ENCODE measurements at places on chromosomes 5 and 9.

GRCh38 chr5:143156572-143156971 is 246.9 kb downstream of the NR3C1 start:
- DNase-seq = no peak

DNA sequence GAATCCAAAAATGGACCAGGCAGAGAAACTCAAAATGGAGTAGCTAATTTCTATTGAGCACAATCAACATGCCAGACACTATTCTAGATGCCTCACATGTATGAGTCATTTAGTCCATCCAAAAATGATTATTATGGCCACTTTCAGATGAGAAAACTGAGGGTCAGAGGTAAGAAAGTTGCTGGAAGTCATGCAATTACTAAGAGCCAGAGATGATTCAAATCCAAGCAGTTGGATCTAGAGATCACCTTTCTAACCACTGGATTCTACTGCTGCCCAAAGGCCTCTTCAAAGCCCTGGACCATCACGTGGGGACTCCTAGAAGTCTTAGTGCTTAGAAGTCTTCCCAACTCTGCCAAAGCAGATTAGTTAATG is 51.8 kb upstream of the HMHB1 start:
- DNase-seq = no peak

GRCh38 chr9:133246562-133246961 is 28.4 kb downstream of the ABO start:
- no peak for DNase-seq

- DNase-seq = no peak
Measured at GRCh38 chr5:53678981-53679660, 118.7 kb downstream of the NDUFS4 start.

DNA sequence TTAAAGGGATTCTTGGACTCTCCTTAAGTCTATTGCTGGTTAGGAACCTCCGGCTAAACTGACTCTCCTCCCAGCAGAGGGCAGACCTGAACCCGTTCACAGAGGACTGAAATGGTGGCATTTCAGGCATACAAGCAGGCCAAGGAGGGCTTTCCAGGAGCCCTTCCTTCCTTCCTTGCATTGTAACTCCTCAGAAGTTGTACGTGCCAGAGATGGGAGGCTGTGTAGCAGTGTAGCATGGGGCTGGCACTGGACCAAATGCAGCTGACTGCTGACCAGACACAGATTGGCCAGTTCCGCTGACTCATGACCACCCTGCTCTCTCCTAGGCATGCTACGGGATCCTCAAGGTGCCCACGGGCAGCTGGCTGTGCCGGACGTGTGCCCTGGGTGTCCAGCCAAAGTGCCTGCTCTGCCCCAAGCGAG is 36.4 kb downstream of the JADE2 start:
- no peak for DNase-seq

- no peak for DNase-seq
Measured at GRCh38 chr5:136198453-136198852, 5.5 kb upstream of the SMIM32 start.

Measured in cortex of kidney (tissue), 1 donor.